ENCODE measurements at places on chromosomes 2 and 18. TPM values are rescaled to one million over a fixed set of nuclear protein-coding genes. Genes with fewer than 3 reads are reported as not detected.

Gene ZNF521
- total RNA-seq = 149 TPM

Gene BMP10
- not detected for total RNA-seq

Gene CABLES1
- total RNA-seq = 42.6 TPM

Gene FSIP2
- total RNA-seq = under 0.01 TPM

Gene C1D
- total RNA-seq = 28.2 TPM
